ENCODE measurements at places on chromosomes 2 and 18. TPM values are rescaled to one million over a fixed set of nuclear protein-coding genes. Genes with fewer than 3 reads are reported as not detected.

GRCh38 chr2:157364257-157364974 is 38.8 kb upstream of the ERMN start:
- no peak for DNase-seq

- no peak for DNase-seq
These were observed 21.7 kb downstream of the KIAA1328 start for GRCh38 chr18:36850527-36851201.

GRCh38 chr2:209772290-209772685 is 656 bp downstream of the UNC80 start:
- no peak for DNase-seq

AKAIN1 gene
- total RNA-seq, result not detected

DNAJC27 gene
- 7.5 TPM for total RNA-seq
